ENCODE measurements at places on chromosomes 7 and 10.

GRCh38 chr7:151123158-151123821 lies 37.0 kb downstream of the AGAP3 start:
- no peak for DNase-seq

GRCh38 chr7:44134943-44135628 lies 6.0 kb downstream of the MYL7 start:
- no peak for DNase-seq

GRCh38 chr7:3805151-3805550 lies 504.1 kb downstream of the SDK1 start:
- DNase-seq, result no peak

- no peak for DNase-seq
These were observed 288.2 kb downstream of the POU6F2 start for GRCh38 chr7:39265641-39266591.

DNA sequence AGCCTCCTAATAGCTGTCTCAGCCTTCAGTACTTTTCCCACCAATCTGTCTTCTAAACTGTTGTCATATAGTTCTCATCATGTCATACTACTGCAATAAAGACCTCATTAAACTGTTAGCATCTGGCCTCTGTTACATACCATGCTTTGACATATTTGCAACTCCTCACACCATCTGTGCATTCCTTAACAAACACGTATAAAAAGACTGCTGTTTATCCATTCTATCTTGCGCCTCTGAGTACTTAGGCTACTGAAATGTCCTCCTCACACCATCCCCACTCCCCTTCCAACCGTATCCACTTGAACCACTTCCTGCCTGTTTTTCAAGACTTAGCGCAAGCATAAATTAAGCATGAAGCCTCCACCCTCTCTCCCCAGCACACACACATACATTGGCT lies 41.6 kb downstream of the SLC16A9 start:
- DNase-seq, result no peak

GRCh38 chr7:28977881-28978280 lies 19.8 kb upstream of the TRIL start:
- no peak for DNase-seq

GRCh38 chr7:134448356-134449229 lies 10.3 kb downstream of the AKR1B1 start:
- DNase-seq, result no peak

GRCh38 chr7:100914879-100915447 lies 19.3 kb upstream of the ACHE start:
- DNase-seq, result no peak

DNA sequence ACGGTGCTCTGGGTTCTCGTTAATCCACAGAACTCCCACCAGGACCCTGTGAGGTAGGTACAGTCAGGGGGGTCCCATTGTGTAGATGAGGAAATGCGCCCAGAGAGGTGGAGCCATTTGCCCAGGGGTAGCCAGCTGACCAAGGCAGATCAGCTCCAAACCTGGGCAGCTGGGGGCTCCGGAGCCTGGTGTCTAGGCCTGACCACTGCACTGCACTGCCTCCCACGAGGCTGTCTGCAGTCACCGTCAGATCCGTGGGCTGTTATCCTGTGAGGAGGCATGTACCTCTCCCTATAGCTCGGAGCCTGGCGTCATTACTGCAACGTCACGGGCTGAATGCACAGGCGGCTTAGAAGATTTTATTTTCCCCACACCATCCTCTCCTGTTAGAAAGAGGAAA lies 411.8 kb upstream of the FOXK1 start:
- DNase-seq, result no peak

GRCh38 chr10:123972481-123973401 lies 81.1 kb upstream of the CPXM2 start:
- no peak for DNase-seq

DNA sequence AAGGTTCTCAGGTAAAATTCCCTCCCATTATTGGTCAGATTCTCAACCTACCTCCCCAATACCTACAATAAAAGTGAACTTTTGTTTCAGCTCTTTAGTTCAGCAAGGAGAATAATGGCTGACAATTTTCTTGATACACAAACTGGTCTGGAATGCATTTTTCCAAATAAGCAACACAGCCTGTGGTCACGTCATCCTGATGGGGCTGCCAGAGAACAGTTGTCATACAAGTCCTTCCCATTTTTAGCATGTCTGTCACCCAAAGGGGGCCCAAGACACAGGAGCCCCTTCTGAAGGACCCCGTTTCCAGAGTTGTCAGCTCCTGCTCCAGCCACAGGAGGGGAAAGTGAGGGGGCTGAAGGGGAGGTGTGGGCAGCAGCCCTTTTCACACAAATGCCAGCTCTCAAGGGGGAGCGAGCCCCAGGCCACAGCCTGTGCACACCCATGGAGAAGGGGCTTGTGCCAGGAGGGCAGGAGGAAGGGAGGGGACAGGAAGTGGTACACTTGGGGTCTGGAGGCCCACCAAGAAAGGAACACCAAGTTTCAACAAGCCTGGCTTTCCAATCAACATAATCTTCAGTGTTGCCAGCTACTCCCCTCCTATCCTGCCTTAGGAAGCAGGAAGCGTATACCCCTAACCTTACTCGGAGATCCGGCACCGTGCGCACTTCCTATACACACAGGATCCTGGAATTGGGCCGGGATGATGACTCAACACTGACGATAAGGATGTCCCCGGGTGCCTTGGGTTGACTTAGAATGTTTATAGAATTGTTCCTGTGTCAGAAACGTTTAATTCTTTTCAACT lies 43.4 kb upstream of the PDLIM1 start:
- no peak for DNase-seq

- DNase-seq, result no peak
These were observed 83.5 kb downstream of the TNS3 start for GRCh38 chr7:47498229-47499056.

- DNase-seq, result no peak
These were observed 2.5 kb downstream of the KAT6B start for GRCh38 chr10:74828946-74829345.

- no peak for DNase-seq
These were observed 123.2 kb upstream of the PARD3 start for GRCh38 chr10:34938399-34938670.

DNA sequence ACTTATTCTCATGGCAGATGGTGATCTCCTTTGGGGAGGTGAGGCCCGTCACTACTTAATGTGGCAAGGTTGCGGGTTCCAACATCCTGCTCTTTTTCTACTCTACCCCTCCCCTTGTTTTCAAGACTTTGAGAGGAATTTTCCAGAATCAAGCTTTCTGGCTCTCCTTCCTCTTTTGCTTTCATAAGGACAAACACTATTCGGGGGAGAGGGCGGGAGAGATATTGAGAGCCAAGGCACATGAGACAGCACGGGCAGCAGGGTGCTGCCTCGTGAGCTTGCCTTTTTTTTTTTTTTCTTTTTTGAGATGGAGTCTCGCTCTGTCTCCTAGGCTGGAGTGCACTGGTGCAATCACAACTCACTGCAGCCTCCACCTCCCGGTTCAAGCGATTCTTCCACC lies 6.9 kb upstream of the PFKFB3 start:
- no peak for DNase-seq

DNA sequence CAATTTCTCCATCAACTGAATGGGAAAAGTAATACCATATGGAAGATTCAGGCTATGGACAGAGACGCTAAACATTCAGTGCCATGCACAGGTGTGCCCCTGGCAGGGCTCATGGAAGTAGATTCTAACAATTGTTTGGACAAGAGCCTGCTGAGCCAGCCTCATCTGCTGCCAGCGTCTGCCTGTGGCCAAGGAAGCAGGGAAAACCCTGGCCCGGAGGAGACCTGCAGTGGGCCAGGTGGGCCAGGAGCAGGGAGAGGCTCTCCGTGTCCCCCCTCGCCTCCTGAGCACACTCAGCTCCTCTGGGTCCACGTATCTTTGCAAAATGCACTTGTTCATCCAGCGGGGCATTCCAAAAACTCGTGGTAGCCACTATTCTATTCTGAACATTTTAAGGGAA lies 130.1 kb downstream of the TCERG1L start:
- no peak for DNase-seq

GRCh38 chr7:157757776-157758467 lies 421.1 kb downstream of the DNAJB6 start:
- no peak for DNase-seq

GRCh38 chr10:18134921-18135320 lies 5.3 kb upstream of the CACNB2 start:
- DNase-seq, result no peak

DNA sequence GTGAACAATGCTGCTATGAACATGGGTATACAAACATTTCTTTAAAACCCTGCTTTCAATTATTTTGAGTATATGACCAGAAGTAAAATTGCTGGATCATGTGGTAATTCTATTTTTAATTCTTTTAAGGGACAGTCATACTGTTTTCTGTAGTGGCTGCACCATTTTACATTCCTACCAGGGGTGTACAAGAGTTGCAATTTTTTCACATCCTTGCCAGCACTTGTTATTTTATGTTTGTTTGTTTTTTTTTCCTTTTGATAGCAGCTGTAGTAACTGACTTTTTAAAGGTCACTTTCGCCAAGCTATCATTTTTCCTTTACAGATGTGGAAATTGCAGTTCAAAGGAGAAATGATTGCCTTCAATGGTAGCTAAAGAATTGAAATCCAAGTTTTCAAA lies 99.5 kb downstream of the GPR85 start:
- no peak for DNase-seq

GRCh38 chr7:158391541-158391940 lies 196.1 kb downstream of the PTPRN2 start:
- no peak for DNase-seq

- DNase-seq, result no peak
These were observed 94.1 kb upstream of the ARMC3 start for GRCh38 chr10:22833781-22834180.

- no peak for DNase-seq
These were observed 18.2 kb downstream of the COL13A1 start for GRCh38 chr10:69819716-69820506.

GRCh38 chr7:33837356-33837851 lies 67.9 kb upstream of the BMPER start:
- DNase-seq, result no peak

- DNase-seq, result no peak
These were observed 10.3 kb upstream of the INSIG1 start for GRCh38 chr7:155287284-155287935.

DNA sequence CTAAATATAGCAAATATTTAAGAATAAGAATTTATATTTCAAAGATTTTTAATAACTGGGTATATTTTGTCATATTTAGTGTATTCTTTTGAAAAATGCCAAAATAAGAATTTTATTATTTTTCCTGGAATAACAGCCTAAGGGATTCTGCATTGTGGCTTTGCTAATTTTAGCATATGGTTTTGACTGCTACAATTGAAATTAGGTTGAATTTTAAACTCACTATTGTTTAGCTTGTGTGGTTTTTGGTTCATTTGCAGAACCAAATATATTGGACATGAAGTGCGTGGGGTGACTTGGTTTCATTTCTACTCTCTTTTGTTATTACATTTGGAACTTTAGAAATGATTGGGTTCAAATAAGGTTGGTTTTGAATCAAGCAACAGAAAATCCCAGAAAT lies 35.5 kb downstream of the ZNF273 start:
- no peak for DNase-seq

DNA sequence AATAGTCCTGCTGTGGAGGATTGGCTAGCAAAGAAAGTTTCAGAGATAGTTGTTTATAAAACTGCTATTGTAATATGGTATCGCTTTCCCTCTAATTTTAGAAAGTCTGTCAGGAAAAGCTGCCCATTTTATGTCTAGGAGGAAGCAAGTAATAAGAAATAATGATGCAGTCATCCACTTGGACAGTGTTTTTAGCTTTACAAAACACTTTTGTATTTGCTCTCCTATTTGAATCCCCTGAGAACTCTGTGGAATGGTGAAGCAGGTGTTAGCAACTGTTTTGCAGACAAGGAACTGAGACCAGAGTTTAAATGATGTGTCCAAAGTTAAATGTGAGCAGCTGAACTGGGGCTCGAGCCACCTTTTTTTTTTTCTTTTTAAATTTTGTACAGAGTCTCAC lies 455.8 kb downstream of the XPNPEP1 start:
- DNase-seq, result no peak

GRCh38 chr7:51121931-51122425 lies 194.6 kb downstream of the COBL start:
- peak; percentile 57 for DNase-seq

GRCh38 chr7:87592300-87592699 lies 8.4 kb downstream of the ABCB1 start:
- no peak for DNase-seq

DNA sequence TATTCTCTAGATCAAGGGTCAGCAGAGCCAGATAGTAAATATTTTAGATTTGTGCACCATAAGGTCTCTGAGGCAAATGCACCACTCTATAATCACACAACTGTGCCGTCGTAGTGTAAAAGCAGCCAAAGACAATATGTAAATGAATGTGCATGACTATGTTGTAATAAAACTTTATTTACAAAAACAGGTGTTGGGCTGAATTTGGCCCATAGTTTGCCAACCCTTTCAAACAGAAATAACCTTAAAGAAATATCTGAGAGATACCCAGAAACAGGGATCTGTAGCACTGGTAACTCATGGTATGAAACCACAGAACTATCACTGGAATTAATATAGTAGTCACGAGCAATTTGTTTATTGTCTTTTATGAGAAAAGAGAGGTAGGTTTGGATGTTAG lies 86.0 kb downstream of the ARID5B start:
- DNase-seq, result no peak

- no peak for DNase-seq
These were observed 266.6 kb downstream of the DGKB start for GRCh38 chr7:14635955-14636354.

DNA sequence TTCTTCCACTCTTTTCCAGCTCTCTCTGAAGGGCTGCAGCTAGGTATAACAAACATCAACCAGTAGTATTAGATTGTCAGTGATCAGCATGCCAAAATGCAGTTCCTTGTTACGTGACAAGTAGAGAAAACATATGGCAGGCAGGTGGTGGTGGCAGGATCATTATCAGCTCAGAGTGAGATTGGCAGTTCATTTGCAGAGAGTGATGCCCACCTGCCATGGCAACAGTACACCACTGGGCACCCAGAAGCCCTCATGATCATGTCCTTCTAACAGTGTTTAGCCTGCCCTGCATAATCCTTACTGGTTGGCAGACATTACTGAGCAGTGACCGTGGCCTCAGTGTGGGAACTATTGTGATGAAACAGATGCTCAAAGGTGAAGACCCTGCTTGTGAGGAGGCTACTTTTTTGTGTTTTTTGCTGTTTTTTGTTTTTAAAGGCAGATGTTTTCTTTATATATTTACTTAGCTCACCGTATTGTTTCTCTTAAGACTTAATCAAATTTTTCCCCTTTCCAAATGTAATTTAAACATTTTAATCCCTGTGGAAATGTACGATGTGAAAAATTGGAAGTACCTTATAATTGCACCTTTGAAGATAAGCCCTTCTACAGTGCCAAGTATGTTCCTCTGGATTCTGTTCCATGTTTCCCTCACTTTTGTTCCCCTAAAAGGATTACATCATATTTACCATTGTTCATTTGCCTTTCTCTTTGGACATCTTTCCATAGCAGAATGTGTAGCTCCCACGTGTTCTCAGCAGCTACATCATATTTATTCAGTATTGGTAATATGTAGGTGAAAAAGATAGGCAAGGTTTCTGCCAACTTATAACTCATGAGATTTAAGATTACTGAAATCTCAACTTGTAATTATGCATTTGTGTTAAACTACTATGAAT lies 179.6 kb downstream of the SND1 start:
- no peak for DNase-seq
